ENCODE measurements at places on chromosomes 1 and 21.

DNA sequence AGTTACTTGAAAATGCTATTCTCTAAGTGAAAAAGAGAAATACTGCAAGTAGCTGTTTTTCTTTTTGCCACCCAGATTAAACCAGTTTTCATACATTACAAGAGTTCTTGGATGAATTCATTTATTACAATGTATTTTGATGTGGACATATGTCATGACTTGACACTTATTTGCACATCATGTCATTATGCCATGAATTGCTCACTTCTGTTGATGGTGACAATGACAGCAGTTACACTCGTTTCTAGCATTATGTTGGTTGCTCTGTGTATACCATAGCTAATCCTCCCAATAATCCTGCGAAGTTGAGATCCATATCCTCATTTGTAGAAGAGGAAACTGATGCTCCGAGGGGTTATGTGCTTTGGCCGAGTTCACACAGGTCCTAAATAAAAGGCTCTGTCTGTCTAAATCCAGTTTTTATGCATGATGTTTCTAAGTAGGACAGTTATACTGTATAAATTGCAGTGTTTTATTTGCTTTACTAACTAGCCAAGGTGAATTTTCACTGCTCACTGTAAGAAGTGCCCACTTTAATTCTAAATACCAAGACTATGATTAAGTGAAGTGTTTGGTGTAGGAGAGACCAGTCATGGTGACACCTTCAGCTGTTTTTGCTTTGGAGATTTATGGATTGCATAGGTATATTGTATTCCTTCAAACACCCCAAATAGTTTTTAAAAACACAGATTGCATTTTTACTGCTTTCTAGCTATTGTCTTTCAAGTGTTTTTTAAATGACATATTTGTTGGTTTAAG lies 56.7 kb downstream of the PRDM2 start:
- no peak for DNase-seq

DNA sequence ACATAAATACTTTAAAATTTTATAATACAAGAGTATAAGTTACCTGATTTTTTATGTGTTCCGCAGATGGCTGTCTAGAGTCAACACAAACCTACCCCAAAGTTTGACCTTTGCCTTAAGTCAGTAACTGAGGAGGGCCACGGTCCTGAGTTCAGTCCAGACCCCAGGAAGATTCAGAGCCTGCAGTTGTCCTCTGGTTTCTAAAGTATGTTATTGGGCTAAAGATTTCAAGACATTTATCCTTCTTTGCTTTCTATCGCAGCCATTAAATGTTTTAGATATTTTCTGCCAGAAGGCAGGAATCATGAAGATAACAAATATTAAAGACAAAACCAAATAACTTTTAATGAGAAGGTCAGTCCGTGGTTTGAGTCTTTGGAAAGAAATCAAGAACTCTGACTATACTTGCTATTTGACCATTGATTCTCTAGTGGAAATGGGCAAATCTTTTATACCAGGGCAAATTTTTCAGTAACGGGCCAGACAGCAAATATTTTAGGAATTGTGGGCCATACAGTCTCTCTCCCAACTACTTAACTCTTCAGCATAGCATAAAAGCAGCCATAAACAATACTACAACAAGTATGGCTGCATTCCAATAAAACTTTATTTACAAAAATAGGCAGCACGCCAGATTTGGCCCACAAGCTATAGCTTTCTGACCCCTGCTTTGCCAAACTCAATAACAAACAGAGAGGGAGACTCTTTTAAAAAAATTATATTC lies 38.0 kb upstream of the HAO2 start:
- DNase-seq: no peak

GRCh38 chr1:192270398-192270797 lies 46.4 kb upstream of the RGS21 start:
- DNase-seq: no peak

- no peak for DNase-seq
Measured at GRCh38 chr1:235943581-235944114, 76.9 kb upstream of the LYST start.

DNA sequence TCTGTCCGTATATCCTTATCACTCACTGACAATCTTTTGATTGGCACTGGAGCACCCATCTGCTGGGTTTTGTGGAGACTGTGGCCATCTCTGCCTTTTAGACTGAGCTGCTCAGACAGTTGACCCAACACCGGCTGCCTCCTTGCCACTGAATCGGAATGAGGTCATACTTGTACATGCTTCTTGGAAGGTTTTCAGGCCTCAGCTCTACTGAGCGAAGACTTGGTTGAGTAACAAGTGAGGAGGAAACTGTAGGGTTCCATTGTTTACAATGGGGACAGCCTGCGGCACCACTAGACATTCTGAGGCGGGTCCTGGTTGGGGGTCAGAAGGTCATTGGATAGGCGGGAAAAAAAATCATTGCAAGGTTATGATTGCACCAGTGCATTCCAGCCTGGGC lies 320.3 kb downstream of the KIF26B start:
- no peak for DNase-seq

DNA sequence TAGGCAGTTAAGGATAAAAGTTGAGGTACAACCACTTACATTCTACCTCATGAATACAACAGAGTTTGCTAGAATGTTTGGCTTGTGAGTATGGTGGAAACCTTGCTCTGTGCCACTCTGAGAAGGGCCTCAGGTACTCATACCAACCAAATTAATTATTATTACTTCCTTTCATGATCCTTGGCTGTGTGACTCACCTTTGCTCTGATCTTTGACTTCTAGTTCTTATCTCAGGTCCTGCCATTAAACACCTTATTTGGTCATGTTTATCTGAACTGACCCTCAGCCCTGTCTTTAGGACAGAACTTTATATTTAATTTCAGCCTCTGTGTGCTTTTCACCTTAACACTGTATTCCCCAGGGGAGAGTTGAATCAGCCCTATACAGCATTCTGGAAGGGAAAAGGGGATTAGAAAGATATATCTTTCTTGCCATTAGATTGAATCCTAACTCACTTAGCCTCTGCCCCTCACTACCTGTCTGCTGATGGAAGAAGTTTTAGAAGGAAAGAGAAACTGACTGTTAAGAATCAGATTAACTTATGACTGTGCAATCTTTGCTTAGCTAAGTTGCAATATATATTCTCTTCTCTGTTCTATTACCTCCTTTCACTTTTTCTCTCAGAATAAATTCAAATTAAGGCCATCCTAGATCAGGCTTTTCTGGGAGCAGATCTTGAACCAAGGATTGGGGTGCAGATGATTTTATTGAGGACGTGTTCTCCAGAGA lies 260.4 kb upstream of the DPYD start:
- no peak for DNase-seq

- DNase-seq: no peak
Measured at GRCh38 chr21:43767984-43768867, 7.9 kb downstream of the CSTB start.

DNA sequence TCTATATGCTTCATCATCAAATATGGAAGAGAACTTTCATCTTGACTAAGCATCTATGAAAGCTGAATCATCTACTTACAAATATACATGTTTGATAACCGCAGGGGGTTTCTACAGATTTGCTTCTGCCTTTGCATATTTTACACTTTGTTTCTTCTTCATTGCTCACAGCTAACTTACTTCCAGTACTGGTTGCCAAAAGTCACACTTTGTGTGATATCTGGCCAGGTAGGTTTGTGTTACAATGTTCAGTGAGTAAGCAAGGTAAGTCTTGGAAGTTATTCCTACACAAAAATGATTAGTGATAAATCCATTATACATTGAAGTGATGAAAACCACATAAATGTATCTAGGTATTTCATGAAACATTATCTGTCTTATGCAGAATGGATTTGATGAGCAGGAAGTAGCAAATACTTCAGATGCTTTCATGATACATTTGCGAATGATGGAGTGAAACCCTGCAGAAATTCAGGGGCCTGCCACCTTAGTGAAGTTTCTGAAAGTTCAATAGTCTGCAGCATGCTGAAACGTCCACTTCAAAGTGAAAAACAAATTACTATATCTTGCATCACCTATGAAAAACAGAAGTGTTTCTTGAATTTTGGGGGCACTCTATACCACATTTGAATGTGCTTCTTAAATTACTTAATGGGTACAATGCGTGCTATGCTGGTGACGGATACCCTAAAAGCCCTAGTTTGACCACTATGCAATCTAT lies 187.3 kb downstream of the ATP6V1G3 start:
- no peak for DNase-seq

DNA sequence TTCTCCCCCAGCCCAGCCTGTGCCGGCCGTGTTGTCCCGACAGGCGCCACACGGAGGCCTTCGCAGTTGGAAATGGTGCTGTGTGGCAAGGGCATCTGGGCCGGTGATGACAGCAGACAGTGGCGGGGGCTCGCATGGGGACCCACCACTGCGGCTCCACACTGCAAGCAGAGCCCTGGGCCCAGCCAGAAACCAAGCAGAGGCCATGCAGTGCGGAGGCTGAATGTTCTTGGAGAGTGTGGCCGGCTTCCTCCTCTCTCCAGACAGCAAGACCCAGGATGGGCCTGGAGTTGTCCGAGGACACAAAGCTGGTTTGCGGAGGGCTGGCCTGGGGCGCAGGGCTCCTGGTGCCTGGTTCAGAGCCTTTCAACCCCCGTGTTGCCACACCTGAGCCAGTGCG lies 104.6 kb downstream of the SIK1 start:
- no peak for DNase-seq

- no peak for DNase-seq
Measured at GRCh38 chr1:47931395-47931794, 65.8 kb downstream of the TRABD2B start.

GRCh38 chr21:38863843-38864363 lies 58.2 kb downstream of the ETS2 start:
- DNase-seq: no peak

DNA sequence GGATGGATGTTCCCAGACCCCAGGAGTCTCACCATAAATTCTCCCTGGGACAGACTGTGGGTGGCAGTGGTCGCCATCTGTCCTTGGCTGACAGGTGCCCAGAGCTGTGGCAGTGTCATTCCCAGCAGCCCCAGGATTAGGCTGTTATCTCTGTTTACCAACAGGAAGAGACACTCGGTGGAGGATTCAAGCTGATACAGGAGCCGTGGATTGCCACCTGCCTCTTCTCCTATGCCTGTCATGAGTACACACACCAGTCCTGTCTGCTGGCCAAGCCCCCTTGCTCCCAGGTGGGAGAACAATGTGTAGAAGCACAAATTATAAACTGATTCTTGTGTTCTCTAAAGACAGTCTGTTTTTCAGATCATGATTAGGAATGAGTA lies 152.6 kb downstream of the ETS2 start:
- DNase-seq: no peak
